Renal pelvis (tissue), 12 donors: ENCODE measurements at places on chromosomes 7 and 10.

GRCh38 chr7:70785427-70785826 lies 346.5 kb upstream of the GALNT17 start:
- no peak for DNase-seq

- no peak for DNase-seq
Observed at GRCh38 chr10:49163741-49164140, 24.4 kb downstream of the TMEM273 start.

DNA sequence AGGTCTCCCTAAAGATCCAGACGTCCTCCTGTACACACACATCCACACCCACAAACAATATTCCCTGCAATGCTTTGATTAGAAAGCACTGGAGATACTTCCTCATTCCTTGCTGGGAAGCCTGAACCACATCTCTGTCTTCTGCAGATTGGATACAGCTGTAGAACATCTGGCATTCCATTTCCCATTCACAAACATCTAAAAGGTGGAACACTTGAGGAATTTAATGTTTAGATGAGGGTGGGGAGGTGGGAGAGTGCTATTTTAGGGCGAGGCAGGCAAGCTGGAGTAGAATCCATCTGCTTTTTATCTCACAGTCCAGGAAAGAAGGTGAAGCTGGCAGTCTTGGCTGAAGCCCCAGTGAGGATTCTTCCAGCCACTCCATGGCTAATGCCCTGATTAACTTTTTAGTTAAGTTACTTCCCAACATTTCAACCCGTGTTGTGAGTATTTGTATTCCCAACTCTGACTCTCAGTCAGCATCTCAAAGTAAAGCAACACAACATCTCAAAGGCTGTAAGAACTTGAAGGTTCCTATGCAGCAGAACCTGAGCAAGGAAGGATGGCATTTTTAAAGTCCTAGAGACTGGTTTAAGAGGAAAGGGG lies 46.1 kb downstream of the CYTH3 start:
- peak; percentile 66 for DNase-seq

DNA sequence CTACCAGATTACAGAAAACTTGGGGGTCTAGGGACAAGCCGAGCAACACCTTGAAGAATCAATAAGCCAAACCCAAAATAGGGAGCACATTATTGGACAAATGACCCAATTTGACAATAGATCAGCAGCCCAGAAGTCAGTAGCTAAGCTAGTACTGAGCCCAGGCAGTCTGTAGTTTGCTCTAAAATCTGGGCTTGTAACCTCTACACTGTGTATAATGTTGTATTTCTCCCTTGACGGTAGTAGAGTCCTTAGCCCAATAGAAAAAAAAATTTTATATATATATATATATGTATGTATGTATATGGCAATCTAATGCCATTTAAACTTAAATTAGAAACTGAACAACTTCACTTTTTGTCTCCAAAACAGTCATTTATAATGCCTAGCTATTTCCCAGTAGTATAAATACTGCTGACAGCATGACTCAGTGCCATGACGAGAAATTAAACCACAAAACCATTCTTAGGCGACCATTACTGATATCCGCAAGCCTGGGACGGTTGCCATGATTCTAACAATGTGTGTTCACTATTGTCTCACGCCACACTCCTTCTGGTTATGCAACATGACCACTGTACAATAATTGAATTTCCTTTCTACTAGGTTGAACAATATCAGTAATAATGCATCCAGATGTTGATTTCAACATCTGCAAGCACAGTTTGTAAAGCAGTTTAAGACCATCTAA lies 110.5 kb downstream of the IPMK start:
- no peak for DNase-seq

DNA sequence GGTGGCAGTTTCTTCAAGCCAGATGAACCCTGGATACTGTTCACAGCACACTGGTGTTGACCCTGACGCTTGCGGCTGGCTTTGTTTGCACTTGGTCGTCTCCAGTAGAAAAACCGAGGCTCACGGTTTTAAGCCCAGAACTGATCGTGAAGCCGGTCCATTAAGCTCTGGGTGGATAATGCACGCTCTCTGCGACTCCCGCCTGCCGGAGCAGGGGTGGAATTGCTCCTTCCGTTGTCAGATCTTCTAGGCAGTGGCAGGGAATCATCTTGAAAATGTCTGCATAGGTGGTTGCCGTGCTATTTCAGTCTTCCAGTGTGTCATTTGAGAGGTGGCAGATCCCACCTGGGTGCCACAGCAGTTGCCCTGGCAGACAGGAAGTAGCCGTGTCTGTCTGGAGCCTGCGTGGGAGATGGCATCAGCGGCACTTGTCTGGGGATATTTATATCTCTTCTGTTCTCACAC lies 35.9 kb upstream of the AP5Z1 start:
- DNase-seq = no peak

- no peak for DNase-seq
Observed at GRCh38 chr7:36357054-36357453, 32.6 kb upstream of the ANLN start.

DNA sequence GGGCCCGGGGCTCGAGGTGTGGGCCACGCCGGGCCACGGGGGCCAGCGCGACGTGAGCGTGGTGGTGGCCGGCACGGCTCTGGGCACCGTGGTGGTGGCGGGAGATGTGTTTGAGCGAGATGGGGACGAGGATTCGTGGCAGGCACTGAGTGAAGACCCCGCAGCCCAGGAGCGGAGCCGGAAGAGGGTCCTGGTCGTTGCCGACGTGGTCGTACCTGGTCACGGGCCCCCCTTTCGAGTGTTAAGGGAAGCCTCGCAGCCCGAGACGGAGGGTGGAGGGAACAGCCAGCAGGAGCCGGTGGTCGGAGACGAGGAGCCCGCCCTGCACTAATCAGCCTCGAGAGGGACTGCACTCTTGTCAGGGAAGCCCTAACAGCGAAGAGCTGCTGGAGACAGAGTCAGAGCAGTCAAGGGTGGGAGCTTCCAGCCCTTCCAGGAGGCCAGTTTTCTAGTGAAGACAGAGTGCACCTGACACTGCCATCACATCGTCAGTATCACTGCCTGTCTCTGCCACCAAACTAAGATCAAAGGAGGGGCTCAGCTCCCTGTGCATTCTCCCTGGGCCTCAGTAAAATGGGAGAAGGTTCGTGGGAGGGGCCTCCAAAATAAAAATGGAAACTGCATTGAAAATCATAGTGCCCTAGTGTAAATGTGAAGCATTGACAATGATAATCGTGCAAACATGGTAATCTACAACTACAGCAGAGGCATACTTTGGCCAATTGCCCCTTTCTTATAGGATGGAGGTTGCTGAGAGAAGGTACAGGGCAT lies 1.3 kb downstream of the MBLAC1 start:
- no peak for DNase-seq

DNA sequence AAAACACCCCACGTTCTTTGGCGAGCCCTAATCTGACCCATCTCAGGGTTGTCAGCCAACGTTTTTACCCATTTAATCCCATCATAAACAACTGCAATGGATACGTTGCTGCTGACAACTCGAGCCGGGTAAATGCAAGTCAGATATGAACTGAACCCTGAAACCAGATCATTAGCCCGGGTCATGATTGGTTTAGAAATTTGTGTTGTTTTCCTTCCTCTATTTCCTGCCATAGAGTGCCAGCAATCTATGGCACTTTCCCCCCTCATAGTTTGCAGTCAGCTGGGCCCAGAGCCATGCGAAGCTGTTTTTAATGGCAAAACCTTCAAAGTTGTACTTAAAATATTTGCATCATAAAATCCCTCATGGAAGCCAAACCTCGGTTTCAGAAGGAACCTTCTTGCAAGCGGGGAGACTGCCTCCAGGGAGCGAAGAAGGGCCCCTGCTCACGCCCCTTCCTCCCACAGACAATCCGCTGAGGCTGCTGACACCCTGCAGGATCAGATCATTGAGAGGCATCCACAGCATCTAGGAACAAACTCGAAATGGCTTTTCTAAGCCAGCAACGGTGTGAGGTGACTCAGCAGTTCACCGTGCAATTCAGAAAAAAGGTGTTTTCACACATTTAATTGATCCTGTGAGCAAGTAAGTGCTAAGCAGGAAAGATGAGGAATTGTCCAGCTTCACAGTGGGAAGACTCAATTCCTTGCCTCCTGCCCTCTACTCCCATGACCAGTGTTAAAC lies 710.1 kb downstream of the PARD3 start:
- no peak for DNase-seq

DNA sequence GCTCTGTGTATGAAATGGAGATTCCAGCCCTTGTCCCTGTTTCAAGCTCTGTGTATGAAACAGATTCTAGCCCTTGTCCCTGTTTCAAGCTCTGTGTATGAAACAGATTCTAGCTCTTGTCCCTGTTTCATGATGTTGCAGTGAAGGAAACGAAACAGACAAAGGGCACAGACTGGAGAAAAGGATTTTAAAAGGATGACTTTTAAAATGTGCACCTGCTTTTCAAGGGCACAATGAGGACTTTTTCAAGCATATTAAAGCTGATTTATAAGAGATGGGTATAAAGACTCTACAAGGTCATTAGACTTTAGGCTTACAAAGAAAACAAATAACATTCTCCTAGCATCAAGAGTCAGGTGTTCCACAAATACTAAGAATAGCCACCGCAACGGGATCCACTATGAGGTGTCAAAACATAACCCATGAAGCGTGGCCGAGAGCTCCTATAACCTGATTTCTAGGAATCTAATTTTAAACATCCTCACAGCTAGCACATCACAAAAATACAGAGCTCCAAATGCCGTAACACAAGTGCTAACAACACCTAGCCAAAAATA lies 29.0 kb downstream of the DIP2C start:
- DNase-seq = no peak

DNA sequence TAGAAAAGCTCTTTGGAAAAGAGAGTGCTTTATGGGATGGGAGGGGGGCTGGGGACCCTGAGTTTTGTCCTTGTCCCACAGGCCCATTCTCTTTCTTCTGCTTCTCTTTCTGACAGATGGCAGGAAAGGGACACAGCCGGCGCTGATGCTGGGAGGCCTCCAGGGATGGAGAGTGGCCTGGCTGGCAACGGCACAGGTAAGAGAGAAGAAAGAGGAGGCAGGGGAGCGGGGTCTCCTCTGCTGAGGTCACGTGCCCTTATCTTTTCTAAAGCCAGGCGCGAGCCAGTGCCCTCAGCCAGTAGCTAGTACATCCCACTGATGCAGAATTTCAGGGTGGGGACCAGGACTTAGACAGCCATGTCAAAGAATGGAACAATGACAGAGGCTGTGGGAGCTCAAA lies 9.2 kb downstream of the ZNF775 start:
- DNase-seq = no peak

DNA sequence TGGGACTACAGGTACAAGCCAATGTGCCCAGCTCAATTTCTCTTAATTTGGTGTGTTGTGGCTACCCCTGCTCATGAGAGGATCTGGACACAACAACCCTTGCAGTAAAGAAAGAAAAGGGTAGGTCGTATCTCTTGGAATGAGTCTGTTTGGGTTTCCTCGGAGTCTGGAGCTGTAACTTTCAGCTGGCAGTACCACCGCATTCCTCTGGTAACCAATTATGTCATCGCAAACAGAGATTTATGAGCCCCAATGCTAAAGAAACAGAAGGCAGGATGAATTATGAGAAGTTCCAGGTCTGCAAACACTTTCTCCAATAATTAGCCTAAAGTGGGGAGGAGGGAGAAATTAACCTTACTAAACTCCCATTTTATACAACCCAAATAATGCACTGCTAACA lies 186.6 kb upstream of the NRP1 start:
- no peak for DNase-seq

DNA sequence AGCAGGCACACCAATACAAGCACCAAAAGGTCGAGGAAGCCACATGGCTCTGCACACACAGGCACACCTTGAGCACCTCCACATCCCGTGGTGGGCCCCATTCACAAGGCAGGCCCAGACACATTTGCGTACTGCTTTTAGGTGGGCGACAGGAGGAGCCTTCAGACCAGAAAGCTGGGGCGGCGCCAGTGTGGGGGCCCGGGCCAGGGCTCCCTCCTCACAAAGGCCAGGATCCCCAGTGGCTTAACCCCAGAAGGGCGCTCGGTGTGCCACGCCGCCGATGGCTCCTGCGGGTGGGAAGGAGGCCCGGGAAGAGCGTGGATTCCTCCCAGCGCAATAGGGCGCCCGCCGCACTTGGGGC lies 2.8 kb upstream of the SMARCD3 start:
- DNase-seq = no peak

GRCh38 chr10:58502956-58503355 lies 9.7 kb upstream of the BICC1 start:
- DNase-seq = no peak

DNA sequence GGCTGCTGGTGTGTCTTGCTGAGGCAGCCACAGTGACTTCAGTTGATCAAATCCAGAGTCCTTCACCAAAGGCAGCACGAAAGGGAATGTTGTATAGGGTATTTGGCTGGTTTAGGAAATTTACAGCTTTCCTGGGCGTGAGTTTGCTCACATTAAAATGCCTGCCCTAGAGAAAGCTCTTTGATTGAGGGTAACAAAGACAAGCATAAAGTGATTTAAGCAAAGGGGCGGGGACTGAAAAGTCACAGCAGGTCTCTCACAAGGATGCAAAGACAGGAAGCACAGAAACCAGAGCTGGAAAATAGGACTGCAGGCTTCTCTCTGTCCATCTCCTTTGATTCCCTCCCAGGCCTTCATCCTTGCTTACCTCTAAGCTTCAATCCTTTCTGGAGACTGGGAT lies 139.2 kb downstream of the ELMO1 start:
- DNase-seq = no peak

GRCh38 chr10:35304649-35305048 lies 31.7 kb upstream of the CCNY start:
- no peak for DNase-seq

GRCh38 chr7:53110425-53110824 lies 75.0 kb downstream of the POM121L12 start:
- DNase-seq = no peak

DNA sequence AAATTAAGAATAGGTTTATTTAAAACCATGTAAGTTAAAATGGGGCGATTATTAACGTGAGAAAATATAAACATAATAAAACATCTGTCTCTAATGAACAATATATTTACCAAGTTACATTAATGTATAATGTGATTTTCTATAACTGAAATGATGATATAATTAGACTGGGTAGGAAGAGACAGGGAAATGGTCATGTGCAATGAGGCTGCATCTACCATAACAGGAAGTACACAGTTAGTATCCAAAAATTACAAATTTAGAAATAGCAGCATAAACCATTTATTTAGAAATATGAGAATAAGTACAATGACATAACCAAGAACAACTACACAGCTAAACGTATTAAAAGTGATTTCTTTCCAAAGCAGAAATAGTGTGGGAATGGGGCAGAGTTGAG lies 25.8 kb upstream of the BET1 start:
- no peak for DNase-seq

- no peak for DNase-seq
Observed at GRCh38 chr10:133336577-133337369, at the start of gene CALY. Gene CALY, minus strand, starts transcription at chr10:133336896. Its CDS starts 7,907 bp downstream, at chr10:133328989.

GRCh38 chr7:30246392-30246791 lies 38.0 kb upstream of the ZNRF2 start:
- no peak for DNase-seq

- no peak for DNase-seq
Observed at GRCh38 chr10:102342958-102343357, 52.5 kb upstream of the NFKB2 start.
